Ovary (tissue), 10 donors: ENCODE measurements at places on chromosomes 5 and 9. TPM values are rescaled to one million over a fixed set of nuclear protein-coding genes. Genes with fewer than 3 reads are reported as not detected.

DNA sequence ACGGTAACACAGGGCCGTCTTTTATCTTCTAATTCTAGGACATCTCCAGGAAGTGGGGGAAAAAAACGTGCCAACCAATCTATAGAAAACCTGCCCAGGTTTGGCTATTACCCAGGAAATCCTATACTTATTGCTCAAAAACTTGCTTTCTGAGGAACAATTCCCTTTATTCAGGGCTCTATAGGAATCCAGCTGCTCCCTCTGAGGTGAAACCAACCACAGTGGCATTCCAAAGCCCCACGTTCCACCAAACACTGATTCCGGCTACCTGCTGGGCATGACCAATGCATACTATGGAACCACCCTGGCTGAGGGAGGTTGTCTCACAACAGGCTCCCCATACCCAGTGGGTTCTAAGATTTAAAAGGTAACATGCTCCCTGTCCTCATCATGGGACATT, 57.6 kb downstream of the GLIS3 start:
- no peak for DNase-seq
- no peak overlapping the region for H3K4me3 ChIP-seq
- no peak overlapping the region for H3K27ac ChIP-seq
- no peaks in the 10 kb centered on the region for H3K36me3 ChIP-seq
- H3K4me1 ChIP-seq = peaks cover 3% of the 10 kb centered on the region
- H3K27me3 ChIP-seq = no peaks in the 10 kb centered on the region

GRCh38 chr9:129938291-129938979, 103.2 kb downstream of the USP20 start:
- no peak overlapping the region for H3K4me3 ChIP-seq
- peaks cover 10% of the 10 kb centered on the region for H3K4me1 ChIP-seq
- H3K27ac ChIP-seq = no peak overlapping the region
- H3K36me3 ChIP-seq = no peaks in the 10 kb centered on the region
- H3K27me3 ChIP-seq = no peaks in the 10 kb centered on the region

DNA sequence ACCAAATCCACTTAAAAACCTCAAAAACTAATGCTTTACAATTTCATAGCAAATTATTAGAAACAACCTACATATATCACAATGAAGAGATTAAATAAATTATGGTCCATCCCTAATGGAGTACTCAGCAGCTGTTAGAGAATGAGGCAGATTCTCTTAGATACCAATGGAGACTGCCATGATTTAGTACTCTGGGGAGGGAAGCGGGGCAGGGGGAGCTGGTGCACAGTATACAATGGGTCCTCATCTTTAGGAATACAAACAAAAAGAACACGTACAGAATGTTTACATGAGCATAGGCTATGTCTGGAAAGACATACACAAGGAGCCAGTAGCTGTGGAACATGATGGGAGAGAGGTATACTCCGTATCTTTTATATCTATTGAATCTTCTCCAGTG, 2.0 kb downstream of the LIFR start:
- no peak for DNase-seq
- no peak overlapping the region for H3K27ac ChIP-seq
- no peaks in the 10 kb centered on the region for H3K36me3 ChIP-seq
- peaks cover 7% of the 10 kb centered on the region for H3K4me1 ChIP-seq
- H3K4me3 ChIP-seq = peak overlapping the region; percentile 93

GRCh38 chr5:148912714-148913398, 86.4 kb downstream of the ADRB2 start:
- H3K4me3 ChIP-seq = no peak overlapping the region
- H3K27me3 ChIP-seq = no peaks in the 10 kb centered on the region
- no peaks in the 10 kb centered on the region for H3K36me3 ChIP-seq
- no peak overlapping the region for H3K27ac ChIP-seq

DNA sequence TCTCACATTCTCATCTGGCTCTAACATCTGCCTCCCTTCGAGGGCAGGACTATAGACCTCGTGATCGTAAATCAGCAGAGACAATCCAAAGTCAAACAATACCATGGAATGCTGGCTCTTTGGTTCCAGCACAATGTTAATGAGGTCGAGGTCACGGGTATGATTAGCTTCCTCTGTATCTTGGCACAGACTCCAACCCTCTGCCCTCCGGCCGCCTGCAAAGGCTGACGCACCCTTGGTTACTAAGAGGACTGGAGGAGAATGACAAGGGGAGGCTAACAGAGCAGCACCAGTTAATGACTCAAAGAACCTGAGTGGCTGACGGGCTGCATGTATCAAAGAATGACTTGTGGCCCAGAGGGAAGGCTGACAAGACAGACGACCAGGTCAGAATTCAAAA, 10.1 kb downstream of the LHFPL2 start:
- no peaks in the 10 kb centered on the region for H3K36me3 ChIP-seq
- no peak overlapping the region for H3K4me3 ChIP-seq
- no peak overlapping the region for H3K27ac ChIP-seq
- peaks cover 23% of the 10 kb centered on the region for H3K4me1 ChIP-seq
- DNase-seq = peak; percentile 52

DNA sequence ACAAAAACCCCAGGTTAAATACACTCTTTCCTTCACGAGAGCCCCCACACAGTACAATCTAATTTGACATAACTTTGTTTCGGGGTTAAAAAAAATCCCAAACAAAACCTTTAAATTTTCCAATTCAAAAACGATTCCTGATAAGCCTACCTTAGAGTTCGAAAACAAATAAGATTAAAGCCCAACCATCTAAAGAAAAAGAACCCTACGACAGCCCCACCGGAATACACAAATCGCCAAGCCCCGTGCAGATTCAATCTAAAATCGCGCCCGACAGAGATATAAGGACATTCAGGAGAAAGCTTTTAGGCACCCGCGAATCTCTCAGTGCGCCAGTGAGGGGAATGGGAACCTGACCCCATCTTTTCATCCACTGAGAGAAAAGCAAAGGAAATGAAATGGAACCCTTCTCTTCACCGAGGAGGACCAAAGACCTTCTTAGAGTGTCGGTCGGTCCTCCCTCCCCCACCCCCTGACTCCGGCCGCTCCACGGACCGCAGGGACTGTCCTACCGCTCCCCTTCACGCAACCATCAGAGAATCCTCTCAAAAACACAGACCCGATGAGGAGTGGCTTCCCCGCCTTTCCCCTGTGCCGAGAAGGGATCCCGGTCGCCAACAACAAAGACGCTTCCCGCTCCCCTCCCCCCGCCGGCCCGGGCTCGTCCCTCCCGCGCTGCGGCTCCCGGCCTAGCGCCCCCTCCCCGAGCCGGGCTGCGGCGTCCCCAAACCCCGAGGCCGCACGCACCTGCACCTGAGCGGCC, 925 bp downstream of the ABHD17B start:
- H3K4me3 ChIP-seq = peak overlapping the region; percentile 68
- DNase-seq = peak; percentile 58
- H3K27ac ChIP-seq = peak overlapping the region; percentile 90

- H3K4me3 ChIP-seq = no peak overlapping the region
- no peaks in the 10 kb centered on the region for H3K36me3 ChIP-seq
- H3K27ac ChIP-seq = no peak overlapping the region
- no peaks in the 10 kb centered on the region for H3K27me3 ChIP-seq
- no peaks in the 10 kb centered on the region for H3K4me1 ChIP-seq
- DNase-seq = no peak
Measured at GRCh38 chr5:147085409-147085808, 149.4 kb upstream of the STK32A start.

DNA sequence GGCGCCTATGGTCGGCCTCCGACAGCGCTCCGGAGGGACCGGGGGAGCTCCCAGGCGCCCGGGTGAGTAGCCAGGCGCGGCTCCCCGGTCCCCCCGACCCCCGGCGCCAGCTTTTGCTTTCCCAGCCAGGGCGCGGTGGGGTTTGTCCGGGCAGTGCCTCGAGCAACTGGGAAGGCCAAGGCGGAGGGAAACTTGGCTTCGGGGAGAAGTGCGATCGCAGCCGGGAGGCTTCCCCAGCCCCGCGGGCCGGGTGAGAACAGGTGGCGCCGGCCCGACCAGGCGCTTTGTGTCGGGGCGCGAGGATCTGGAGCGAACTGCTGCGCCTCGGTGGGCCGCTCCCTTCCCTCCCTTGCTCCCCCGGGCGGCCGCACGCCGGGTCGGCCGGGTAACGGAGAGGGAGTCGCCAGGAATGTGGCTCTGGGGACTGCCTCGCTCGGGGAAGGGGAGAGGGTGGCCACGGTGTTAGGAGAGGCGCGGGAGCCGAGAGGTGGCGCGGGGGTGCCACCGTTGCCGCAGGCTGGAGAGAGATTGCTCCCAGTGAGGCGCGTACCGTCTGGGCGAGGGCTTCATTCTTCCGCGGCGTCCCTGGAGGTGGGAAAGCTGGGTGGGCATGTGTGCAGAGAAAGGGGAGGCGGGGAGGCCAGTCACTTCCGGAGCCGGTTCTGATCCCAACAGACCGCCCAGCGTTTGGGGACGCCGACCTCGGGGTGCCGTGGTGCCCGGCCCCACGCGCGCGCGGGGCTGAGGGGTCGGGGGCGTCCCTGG, 561 bp downstream of the DAPK1 start:
- peaks cover 9% of the 10 kb centered on the region for H3K4me1 ChIP-seq
- peak overlapping the region; percentile 87 for H3K4me3 ChIP-seq
- H3K27ac ChIP-seq = peak overlapping the region; percentile 84
- DNase-seq = peak; percentile 65
- H3K27me3 ChIP-seq = no peaks in the 10 kb centered on the region

GRCh38 chr5:132321109-132321721, 27.0 kb downstream of the SLC22A4 start:
- no peaks in the 10 kb centered on the region for H3K36me3 ChIP-seq
- H3K4me1 ChIP-seq = no peaks in the 10 kb centered on the region
- no peak overlapping the region for H3K4me3 ChIP-seq
- DNase-seq = no peak
- no peaks in the 10 kb centered on the region for H3K27me3 ChIP-seq

GRCh38 chr5:89421035-89421434, 538.1 kb upstream of the MEF2C start:
- H3K4me1 ChIP-seq = no peaks in the 10 kb centered on the region
- no peaks in the 10 kb centered on the region for H3K36me3 ChIP-seq
- no peaks in the 10 kb centered on the region for H3K27me3 ChIP-seq
- DNase-seq = no peak
- H3K4me3 ChIP-seq = no peak overlapping the region

DNA sequence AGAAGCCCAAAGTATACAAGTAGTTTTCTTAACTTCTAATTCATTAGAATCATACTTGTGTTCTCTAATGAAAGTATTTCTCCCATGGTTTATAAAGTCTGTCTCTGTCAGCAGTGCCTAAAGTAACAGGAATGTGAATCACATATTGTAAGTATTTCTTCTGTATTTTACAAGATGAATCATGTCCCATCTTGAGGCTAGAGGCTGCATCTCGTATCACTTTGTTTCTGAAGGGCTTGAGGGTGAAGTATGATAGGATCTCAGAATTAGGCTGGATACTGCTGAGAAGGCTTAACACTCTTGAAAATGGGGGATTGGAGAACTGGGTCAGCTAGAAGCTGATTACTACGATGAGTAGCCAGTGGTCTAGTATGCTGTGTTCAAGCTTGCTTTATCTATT, 242.2 kb upstream of the ACTBL2 start:
- H3K27ac ChIP-seq = no peak overlapping the region
- no peak for DNase-seq
- no peaks in the 10 kb centered on the region for H3K4me1 ChIP-seq
- H3K4me3 ChIP-seq = no peak overlapping the region
- H3K36me3 ChIP-seq = no peaks in the 10 kb centered on the region

GRCh38 chr5:128842241-128842640, 123.0 kb upstream of the SLC27A6 start:
- H3K27ac ChIP-seq = no peak overlapping the region
- DNase-seq = no peak
- no peak overlapping the region for H3K4me3 ChIP-seq
- H3K36me3 ChIP-seq = no peaks in the 10 kb centered on the region

PLPPR1 gene
- not detected for total RNA-seq

PCDHA8 gene
- total RNA-seq = 0.23 TPM

RARS1 gene
- total RNA-seq = 62.0 TPM

AP3S1 gene
- total RNA-seq = 95.9 TPM

PTGDS gene
- 23.1 TPM for total RNA-seq

FSTL4 gene
- total RNA-seq = not detected

GMCL2 gene
- not detected for total RNA-seq
